Bronchial epithelial cell (primary cell): ENCODE measurements at places on chromosomes 5 and 9.

GRCh38 chr5:81209869-81210493, 23.1 kb upstream of the CKMT2 start:
- DNase-seq = no peak

GRCh38 chr9:116558035-116558434, 129.1 kb upstream of the TRIM32 start:
- DNase-seq = no peak

GRCh38 chr9:34430843-34431437, 27.4 kb downstream of the FAM219A start:
- peak; percentile 68 for DNase-seq

GRCh38 chr5:14408969-14409586, 172.5 kb upstream of the OTULINL start:
- no peak for DNase-seq

- DNase-seq = peak; percentile 31
Observed at GRCh38 chr5:138635265-138635664, 60.1 kb upstream of the HSPA9 start.

GRCh38 chr5:146744068-146744745, 134.3 kb downstream of the PPP2R2B start:
- peak; percentile 4 for DNase-seq

DNA sequence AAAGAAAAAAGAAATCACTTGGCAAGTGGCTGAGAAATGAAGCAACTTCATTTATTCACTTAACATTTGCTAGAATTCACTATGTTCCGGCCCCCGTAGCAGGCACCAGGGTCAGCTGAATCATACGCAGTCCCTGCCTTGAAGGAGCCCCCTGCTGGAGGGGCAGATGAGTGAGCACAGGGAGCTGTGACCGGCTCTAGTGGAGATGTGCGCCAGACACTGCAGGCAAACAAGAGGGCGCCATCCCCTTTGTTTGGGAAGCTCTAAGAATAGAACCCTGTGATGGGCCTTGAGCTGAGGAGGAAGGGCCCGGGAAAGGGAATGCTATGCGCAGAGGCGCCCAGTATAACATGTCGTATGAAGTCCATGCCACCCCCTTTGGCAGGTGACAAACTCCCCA, 20.2 kb upstream of the RPL26L1 start:
- no peak for DNase-seq

DNA sequence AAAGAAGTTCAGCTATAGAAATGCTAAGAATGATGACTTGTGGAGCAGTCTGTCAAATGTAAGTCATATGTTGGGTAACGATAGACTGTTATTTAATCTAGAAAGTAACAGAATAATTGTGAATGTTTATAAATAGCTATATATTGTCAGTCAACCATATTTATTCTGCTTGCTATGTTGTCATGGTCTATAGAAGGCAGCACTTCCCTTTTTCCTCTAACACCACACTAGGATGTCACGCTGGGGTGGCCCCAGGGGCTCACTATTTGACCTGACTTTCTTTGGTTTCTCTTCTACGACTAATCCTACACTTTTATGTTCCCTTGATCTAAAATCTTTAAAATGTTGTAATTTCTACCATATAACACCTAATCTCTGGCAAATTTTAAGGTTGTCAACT, 20.5 kb downstream of the ERAP2 start:
- no peak for DNase-seq

- peak; percentile 95 for DNase-seq
Observed at GRCh38 chr5:103849934-103850333, 287.3 kb upstream of the NUDT12 start.

DNA sequence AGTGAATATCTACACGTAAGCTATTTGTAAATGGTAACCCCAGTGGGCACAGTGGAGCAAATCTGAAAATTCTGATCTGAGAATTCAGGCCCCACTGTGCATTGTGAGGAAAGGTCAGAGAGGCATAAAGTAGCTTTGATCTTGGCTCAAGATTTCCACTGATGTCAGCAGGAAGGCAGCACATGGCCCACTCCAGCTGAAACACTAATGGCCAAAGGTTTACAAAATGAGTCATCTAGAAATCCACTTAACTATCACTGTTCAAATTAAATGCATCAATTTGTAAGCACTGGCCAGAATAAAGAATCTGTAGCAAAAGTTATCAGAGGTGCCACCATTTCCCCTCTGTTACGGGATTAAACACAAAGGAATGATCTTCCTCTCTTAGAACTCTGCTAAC, 191.6 kb downstream of the C9orf152 start:
- peak; percentile 77 for DNase-seq

- DNase-seq = no peak
Observed at GRCh38 chr9:92749934-92750315, 14.7 kb downstream of the BICD2 start.

- DNase-seq = no peak
Observed at GRCh38 chr5:83044926-83045325, 32.3 kb downstream of the TMEM167A start.

- no peak for DNase-seq
Observed at GRCh38 chr5:91212714-91213092, 170.4 kb downstream of the ARRDC3 start.

DNA sequence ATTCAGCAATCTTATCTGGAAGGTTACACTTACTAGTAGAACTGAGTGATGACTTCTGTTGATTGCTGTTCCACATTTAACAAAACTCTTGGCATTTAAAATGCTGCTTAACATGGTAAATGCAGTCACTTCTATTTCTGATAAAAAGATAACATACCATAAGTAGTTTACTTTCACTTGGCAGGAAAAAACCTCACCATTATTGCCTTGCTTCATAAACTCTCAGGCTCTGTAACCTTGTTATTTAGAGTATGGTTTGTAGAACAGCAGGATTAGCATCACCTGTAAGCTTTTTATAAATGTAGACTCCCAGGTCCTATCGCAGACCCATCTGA, 55.5 kb downstream of the AUH start:
- no peak for DNase-seq

- DNase-seq = peak; percentile 7
Observed at GRCh38 chr9:95627802-95628201, 111.0 kb upstream of the PTCH1 start.

- DNase-seq = no peak
Observed at GRCh38 chr9:16675131-16675530, 195.3 kb downstream of the BNC2 start.

DNA sequence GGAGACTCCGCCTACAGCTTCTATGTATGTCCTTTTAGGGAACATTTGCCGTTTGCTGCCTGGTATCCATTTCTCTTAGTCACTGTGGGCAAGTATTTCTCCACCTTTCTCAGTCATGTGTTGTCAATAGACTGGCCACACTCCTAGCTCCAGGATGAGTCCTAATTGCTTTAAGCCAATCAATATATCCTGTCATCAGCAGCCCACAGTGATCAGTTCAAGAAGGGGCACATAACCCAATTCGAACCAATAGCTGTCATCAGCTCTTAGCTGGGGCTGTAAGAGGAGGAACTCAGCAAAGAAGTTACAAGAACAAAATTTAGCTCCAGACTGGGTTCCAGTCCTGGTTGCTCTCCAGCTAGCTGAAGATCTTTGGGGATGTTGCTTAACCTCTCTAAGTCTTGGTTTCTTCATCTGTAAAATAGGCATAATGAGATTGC, 70.7 kb upstream of the MAN2A1 start:
- DNase-seq = peak; percentile 41

- DNase-seq = peak; percentile 3
Observed at GRCh38 chr5:10987925-10988504, 227.0 kb upstream of the DAP start.

- no peak for DNase-seq
Observed at GRCh38 chr9:100021931-100022330, 76.9 kb downstream of the ERP44 start.

- DNase-seq = no peak
Observed at GRCh38 chr9:88777498-88778312, 213.6 kb upstream of the S1PR3 start.

- no peak for DNase-seq
Observed at GRCh38 chr5:61675015-61675692, 343.1 kb downstream of the ZSWIM6 start.

DNA sequence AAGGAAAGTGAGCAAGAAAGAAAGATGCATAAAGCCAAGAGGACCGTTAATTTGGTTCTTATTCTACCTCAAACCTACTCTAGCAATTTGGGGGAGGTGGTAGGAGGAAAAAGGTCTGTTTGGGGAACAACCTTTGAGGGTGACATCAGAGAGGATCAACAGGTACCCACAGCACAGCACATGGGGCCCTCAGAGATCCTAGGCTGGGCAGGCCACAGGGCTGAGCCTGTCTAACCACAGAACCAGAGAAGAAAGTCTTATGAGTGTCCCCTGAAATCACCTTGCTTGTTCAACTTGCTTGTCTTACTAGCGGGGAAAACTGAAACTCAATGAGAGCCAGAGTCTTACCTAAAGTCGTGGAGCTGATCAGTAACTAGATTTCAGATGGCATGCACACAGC, 385.2 kb downstream of the SPOCK1 start:
- DNase-seq = no peak

DNA sequence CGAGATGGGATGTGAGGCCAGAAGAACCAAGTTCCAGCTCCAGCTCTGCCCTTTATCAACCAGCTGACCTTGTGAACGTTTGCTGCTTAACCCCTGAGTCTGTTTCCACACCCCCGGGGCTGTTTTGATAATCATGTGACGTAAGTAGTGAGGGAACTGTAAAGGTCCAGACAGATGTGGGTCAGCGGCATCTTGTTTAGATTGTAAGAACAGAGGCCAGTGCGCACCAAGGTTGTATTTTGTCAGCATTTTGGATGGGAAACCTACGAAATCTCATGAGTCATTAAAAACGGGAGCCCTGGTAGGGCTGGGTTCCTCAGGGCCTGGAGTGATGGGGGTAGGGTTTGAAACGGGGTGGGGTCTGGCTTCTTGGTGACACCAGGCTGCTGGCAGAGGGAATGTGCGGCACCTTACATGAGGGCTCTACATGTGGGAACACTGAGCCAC, 13.8 kb upstream of the COL15A1 start:
- DNase-seq = no peak

GRCh38 chr9:74963056-74963455, 10.3 kb upstream of the C9orf40 start:
- DNase-seq = no peak

DNA sequence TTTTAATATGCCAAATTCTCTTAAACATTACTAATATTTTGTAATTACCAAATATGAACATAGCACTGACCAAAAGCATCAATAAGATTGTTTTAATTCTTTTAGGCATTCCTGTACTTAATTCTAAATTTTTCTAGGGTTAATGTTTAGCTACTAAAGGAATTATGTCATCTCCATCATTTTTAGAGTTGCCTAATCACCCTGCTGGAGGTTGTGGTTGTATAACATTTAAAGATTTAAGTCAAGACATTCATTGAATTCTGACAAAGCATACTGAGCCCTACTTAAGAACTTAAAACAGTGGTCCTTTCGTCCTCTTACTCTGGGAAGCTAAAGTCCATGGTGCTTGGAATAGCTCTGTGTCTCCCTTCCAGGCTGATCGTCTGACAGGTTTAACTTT, 28.1 kb upstream of the DAB2 start:
- DNase-seq = no peak

GRCh38 chr9:33750839-33751339, 44.5 kb upstream of the PRSS3 start:
- no peak for DNase-seq

GRCh38 chr9:107147134-107147533, 135.9 kb upstream of the RAD23B start:
- DNase-seq = no peak

- DNase-seq = no peak
Observed at GRCh38 chr9:16266648-16267276, 603.7 kb downstream of the BNC2 start.

- DNase-seq = no peak
Observed at GRCh38 chr5:77499441-77499840, 7.3 kb upstream of the WDR41 start.

DNA sequence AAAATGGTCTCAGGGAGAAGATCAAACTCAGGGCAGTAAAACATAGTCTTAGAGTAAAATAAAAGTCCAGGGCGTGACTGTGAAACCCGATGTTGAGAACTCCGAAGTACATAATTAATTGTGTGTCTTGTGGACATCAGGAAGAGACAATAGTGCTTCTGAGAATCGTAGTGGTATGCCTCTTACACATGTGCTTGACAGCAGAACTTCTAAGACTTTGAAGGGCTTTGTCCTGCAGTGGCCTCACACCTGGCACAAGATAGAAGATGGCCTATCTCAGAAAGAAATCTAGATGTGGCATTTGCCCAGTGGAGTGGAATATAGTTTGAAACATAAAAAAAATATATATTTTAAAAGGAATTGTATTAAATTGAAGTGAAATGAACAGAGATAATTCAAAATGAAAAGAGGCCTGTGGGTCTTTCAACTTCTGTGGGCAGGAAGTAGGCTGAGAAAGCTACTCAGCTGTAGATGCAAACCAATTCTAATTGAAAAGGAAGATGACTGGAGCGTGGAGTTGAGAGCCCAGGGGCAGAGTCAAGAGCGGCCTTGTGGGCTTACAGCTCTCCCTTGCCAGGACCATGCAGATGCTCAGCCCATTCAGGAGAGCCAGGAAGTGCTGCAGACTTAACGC, 468.4 kb downstream of the KDM4C start:
- no peak for DNase-seq

- DNase-seq = no peak
Observed at GRCh38 chr5:127916885-127917573, 166.5 kb upstream of the SLC12A2 start.

DNA sequence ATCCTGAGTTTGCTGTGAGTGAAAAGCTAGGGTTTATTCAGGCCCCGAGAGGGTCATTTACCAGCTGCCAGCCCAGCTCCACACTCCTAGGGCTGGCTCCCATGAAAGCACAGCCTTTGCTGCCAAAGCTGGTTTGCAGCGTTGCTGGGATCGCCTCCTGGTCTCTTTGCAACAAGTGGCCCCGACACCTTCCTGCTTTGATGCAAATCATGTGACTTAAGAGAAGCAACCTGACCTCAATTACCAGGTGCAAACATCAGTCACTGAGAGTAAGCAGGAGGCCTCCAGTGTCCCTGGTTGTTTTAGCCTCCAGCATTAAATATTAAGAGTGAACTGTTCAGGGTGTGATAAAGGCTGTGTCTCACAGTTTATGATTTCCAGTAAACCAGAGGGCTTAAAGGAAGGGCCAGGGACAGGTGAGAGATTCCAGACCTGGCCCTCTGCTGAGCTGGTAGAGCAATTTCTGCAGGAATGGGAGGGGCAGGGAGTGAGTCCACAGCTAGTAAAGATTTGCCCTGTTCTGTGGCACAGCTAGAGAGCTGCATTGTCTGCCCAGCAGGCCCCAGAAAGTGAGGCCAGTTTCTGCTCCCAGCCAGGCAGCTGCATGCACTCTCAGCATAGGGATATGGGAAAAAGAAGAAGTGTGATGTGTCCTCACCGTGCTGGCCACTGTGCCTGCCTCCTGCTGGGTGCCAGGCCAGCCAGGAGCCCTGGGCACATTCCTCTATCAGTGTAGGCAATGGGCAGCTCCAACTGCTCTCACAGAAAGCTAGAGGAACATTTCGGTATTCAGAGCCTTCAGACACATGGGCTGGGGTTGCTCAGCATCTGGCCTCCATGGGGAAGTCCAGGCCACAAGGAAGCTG, 58.0 kb downstream of the SLC22A5 start:
- DNase-seq = no peak

- peak; percentile 21 for DNase-seq
Observed at GRCh38 chr5:120817044-120817985, 353.2 kb downstream of the PRR16 start.

GRCh38 chr5:154193701-154194121, 3.2 kb downstream of the GALNT10 start:
- no peak for DNase-seq
